Stimulated activated CD4-positive, alpha-beta T cell treated with anti-CD3 and anti-CD28 coated beads, Interleukin-4, amount 100 ng/mL, for 4 hours (primary cell): ENCODE measurements at places on chromosomes 13 and 19.

DNA sequence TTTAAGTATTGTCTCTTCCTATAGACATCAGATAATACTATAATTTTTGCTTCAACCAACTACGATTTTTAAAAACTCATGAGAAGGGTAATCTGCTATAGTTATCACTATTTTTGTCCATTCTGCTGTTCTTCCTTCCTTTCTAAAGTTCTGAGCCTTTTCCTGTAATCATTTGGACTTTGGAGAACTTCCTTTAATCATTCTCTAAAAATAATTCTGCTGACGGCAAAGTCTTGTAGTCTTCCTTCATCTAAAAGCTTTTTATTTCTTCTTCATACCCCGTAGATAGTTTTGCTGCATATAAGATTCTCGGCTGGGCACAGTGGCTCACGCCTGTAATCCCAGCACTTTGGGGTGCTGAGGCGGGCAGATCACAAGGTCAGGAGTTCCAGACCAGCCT is 5.1 kb upstream of the FCGBP start:
- DNase-seq, result no peak

GRCh38 chr13:30697996-30698401 is 37.3 kb upstream of the ALOX5AP start:
- no peak for DNase-seq

DNA sequence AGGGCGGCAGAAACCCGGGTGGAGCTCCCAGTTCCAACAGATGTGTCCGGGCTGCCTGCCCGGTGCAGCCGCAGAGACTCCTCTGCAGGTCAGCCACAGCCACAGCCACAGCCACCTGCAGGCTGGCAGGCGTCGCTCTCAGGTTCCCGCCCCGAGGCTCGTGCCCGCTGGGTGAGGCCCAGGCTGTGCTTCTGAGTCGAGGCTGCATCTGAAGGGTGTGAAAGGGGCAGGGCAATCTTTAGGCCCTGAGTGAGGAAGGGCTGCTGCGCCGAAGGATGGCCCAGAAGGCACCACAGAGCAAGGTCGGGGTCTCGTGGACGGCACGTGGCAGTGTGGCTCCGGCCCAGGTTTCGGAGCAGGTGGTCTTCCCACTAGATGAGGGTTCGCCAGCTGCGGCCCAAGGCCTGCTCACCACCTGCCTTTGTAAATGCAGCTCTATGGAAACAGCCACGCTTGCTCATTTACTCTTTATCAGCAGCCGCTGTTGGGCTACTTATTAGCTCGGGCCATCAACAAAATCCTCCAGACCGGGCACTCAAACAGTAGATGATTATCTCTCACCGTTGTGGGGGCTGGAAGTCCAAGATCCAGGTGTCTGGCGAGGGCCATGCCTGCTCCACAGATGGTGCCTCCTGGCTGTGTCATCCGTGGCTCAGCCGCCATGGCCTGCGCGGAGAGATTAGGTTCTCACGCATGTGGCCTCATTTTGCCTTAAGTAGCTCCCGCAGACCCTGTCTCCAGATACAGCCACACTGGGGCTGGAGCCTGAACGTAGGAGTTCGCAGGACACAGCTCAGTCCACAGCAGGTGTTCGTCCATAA is 40.3 kb upstream of the TFDP1 start:
- no peak for DNase-seq

- DNase-seq, result no peak
Observed at GRCh38 chr13:78689011-78689410, 30.1 kb upstream of the OBI1 start.

DNA sequence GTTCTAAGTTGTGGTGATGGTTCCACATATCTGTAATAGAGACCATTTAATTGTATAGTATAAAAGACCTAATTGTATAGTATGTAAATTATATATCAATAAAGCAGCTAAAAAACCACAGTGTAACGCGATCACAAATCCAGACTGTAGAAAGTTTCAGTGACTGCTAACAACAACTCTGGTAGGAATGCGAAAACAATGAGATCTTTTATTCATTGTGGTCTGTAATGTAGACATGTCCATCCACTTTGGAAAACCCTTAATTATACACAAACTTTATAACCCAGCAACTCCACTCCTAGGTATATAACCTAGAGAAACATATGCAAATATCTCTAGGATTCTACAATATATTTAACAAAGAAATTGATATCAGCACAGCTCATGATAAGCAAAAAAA is 549.5 kb downstream of the SLITRK1 start:
- DNase-seq, result no peak

DNA sequence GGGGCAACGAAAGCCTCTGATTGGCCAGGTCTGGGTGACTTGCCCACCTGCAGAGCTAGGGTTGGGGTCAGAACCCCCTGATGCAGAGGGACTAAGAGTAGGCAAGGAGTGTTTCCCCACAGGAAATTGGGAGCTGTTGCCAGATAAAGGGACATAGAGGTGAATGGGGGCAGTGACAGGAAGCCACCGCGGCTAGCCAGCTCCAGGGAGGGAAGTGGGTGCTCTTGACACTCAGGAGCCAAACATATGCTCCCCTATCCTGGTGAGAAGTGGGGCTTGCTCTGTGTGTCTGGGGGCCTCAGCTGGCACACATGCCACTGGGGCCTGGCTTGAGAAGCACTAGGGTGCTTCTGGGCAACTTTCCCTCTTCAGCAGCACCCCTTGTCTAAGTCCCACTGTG is 26.0 kb downstream of the WDR88 start:
- DNase-seq, result no peak

DNA sequence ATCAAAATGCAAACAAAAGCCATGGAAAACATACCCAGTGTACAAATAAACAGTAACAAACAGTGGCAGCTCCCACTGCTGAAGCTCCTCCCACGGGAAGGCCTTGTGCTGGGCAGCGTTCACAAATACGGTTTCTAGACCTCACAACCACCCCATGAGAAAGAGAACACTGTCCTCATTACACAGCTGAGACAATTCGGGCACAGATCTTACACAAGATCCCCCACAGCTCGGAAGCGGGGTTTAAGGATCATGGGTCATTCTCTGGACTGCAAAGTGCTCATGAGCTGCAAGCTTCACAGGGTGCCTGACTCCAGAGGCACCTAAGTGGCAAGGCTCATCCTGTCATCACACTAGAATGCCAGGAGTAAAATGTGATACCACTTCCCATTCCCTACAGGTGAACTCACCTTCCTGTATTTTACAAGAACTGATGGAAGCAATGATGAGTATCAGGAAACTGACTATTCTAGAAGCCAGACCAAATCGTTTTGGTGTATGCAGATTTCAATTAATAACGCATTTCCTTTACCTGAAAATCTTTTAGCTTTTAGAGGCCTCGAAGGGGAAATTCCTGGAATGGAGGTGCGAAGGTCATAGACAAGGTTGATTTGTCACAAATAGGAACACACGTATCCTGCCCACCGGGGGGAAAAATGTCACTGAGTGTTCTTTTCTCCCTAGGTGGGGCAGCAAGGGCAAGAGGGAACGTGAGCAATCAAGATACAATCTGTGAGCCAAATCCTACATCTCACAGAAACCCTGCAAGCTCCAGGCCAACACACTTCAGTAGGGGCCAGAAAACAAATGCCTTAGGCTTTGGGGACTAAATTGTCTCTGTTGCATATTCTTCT is 41.2 kb downstream of the STK24 start:
- no peak for DNase-seq

DNA sequence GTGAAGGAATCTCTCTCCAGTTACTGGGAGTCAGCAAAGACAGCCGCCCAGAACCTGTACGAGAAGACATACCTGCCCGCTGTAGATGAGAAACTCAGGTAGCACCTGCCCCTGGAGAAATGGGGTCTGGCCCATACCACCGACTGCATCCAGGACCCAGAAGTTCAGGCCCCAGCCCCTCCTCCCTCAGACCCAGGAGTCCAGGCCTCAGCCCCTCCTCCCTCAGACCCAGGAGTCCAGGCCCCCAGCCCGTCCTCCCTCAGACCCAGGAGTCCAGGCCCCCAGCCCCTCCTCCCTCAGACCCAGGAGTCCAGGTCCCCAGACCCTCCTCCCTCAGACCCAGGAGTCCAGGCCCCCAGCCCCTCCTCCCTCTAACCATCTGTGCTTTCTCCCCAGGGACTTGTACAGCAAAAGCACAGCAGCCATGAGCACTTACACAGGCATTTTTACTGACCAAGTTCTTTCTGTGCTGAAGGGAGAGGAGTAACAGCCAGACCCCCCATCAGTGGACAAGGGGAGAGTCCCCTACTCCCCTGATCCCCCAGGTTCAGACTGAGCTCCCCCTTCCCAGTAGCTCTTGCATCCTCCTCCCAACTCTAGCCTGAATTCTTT is 3.0 kb downstream of the APOC2 start:
- DNase-seq, result no peak

DNA sequence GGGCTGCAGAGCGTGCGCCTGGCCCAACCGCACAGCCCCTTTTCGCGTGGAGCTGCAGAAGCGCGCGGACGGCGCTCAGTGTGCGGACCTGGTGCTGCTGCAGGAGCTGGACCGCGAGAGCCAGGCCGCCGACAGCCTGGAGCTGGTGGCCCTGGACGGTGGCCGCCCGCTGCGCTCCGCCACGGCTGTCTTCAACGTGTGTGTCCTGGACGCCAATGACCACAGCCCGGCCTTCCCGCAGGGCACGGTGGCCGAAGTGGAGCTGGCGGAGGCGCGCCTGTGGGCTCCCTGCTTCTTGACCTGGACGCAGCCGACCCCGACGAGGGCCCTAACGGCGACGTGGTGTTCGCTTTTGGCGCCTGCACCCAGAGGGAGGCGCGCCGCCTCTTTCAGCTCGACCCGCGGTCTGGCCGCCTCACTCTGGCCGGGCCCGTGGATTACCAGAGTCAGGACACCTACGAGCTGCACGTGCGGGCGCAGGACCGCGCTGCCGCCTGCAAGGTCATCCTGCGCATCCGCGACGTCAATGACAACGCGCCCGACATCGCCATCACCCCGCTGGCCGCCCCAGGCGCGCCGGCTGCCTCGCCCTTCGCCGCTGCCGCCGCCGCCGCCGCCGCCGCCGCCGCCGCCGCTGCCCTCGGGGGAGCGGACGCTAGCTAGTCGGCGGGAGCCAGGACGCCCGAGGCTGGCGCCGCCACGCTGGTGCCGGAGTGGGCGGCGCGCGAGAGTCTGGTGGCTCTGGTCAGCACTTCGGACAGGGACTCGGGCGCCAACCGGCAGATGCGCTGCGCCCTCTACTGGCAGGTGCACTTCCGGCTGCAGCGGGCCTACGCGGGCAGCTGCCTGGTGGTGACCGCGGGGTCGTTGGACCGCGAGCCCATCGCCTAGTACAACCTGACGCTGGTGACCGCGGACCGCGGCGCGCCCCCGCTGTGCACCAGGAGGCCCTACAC is 172.2 kb downstream of the OLFM4 start:
- DNase-seq, result no peak

GRCh38 chr13:105774739-105775460 is 760.6 kb downstream of the EFNB2 start:
- DNase-seq, result no peak

DNA sequence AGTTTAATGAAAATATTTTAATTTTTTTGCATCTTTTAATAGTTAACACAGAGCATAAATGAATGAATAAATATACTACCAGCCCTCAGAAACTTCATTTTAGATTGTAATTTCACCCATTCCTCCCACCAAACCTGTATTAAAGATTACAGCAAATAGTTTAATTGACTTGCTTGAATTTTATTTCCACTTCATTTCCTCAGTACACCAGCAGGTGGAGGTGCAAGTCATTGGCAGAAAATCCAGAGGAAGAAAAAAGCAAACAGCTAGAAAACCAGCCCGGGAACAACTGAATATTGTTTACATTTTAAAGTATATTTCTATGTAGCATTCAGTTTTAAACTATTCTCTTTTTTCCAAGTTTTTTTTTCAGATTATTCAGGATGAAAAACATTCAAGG is 177.8 kb downstream of the OLFM4 start:
- no peak for DNase-seq
